ENCODE measurements at places on chromosomes 13 and 19. TPM values are rescaled to one million over a fixed set of nuclear protein-coding genes. Genes with fewer than 3 reads are reported as not detected.

The ZNF677 gene
- 33.0 TPM for total RNA-seq

The CYTH2 gene
- 52.6 TPM for total RNA-seq

The LGI4 gene
- 5.1 TPM for total RNA-seq

The ZNF805 gene
- total RNA-seq: 29.7 TPM

The ZNF324B gene
- 13.7 TPM for total RNA-seq

The TNNI3 gene
- total RNA-seq: 1.1 TPM

The LHFPL6 gene
- 58.3 TPM for total RNA-seq

The GDF15 gene
- 139 TPM for total RNA-seq

The SIGLEC11 gene
- total RNA-seq: 13.3 TPM

The CGB8 gene
- not detected for total RNA-seq

The CYP4F2 gene
- total RNA-seq: not detected

The DHDH gene
- 1.4 TPM for total RNA-seq

The ZNF431 gene
- 30.9 TPM for total RNA-seq

The CASP14 gene
- total RNA-seq: 0.12 TPM

The IRF2BP1 gene
- 42.9 TPM for total RNA-seq

The ATP1A3 gene
- total RNA-seq: 0.53 TPM

The ZNF709 gene
- total RNA-seq: 13.7 TPM

The IZUMO4 gene
- total RNA-seq: 8.6 TPM

The RGL3 gene
- 46.8 TPM for total RNA-seq

The TNFSF13B gene
- 7.9 TPM for total RNA-seq

The IGFL1 gene
- total RNA-seq: not detected

The ZNF837 gene
- 4.7 TPM for total RNA-seq

The PRX gene
- 8.5 TPM for total RNA-seq

The C19orf18 gene
- 0.53 TPM for total RNA-seq

The FLT1 gene
- 84.8 TPM for total RNA-seq

The NOSIP gene
- 81.5 TPM for total RNA-seq
